ENCODE measurements at places on chromosomes 11 and 22.

DNA sequence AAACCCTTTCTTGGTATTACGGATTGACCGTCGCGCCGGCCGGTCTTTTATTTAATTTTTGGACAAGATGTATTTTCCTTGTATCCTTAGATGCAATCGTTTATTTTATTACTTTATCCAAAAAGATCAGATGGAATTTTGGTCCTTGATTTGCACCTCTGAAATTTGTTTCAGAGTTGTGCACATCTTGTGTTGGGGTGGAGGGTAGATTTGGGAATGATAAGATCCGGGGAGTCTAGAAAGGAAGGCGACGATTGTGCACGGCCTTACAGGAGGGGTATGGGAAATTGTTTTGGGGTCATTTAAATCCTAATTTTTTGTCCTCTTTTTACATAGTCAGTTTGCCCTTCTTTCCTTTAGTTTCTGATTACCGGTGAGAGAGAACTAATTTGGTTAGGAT is 1.4 kb downstream of the KDM2A start:
- DNase-seq = no peak

DNA sequence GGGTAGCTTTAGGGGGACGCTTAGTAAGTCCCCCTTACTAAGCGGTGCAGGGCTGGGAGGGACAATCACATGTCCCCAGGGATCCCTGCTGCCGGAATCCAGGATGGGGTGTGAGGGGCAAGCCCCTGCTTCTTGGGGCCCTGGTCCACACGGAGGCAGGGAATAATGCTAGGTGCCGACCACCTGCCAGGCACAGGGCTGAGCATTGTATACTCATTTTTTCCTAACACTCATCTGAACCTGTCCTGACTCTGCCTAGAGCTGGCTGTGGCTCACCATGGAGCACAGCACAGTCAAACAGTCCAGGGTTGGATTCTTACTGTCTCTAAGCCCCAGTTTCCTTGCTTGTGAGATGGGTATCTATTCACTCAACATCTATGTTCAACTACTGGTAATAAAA is 1.4 kb upstream of the LTBP3 start:
- no peak for DNase-seq

DNA sequence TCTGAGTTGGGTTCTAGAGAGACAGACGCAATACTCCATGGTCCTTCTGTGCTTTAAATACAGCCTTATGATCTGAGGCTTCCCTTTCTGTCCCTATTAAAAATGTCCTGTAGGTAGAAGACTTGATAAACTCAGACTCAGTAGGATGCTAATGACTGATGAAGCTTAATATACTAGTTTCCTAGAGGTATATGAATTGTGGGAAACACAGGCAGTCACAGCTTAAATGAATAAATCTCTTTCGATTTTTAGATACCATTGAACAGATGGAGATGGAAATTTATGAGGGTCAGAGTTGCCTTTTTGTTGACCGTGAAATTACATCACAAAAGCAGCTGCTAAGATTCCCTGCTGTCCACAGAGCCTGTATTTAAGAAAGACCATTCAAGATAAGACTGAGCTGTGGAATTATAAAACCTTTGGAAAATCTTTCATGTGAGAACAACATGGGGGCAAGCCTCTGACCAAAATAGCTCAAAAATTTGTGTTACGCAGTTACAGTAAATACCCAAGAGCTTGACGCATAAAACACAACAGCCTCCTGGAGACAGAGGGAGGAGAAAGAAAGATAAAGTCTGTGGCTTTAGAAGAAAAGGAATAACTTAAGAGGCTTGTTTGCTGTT is 172.3 kb downstream of the AASDHPPT start:
- DNase-seq = no peak

DNA sequence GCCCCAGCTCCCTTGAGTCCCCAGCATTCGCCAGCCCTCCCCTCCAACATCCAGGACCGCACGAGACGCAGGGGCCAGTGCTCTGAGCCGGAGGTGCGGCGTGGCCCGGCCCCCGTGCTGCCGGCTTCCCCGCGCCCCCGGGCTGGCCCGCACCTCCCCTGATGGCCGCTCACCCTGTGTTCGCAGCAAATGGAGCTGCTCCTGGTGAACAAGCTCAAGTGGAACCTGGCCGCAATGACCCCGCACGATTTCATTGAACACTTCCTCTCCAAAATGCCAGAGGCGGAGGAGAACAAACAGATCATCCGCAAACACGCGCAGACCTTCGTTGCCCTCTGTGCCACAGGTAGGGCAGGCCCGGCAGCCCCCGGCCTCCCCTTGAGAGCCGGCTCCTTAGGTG is 2.7 kb downstream of the CCND1 start:
- DNase-seq = no peak

DNA sequence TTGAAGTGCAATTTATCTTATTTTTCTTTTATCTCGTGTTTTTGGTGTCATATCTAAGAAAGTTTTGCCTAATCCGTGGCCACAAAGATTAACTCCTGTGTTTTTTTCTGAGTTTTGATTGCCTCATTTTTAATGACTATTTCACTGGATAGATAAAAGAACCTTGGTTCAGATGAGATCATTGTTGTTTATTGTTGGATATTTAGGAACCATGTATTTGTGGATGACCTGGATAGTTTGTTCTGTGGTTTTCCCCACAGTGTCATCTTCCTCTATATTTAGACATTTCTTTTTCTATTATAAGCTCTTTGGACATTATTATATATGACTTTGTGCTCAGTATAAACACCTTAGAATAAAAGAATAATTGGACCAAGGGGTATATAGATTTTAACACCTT is 37.2 kb downstream of the PPP6R3 start:
- DNase-seq = no peak

DNA sequence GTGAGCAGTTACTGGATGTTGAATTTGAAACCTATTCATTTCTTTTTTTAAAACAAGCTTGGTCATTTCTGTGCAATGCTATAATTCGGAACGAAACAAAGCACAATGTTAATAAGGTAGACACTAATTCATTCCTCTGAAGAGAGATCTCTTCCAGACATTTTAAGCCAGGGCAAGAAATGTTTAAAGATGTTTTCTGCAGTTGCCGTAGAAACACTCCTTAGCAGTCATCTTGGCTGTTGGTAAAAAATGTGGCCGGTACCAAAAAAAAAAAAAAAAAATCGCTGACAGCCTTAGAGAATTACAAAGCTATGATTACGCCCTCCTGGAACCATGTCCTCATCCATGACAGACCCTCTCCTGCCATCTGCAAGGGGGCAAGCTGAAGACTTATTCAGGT is 66.4 kb upstream of the TTC12 start:
- no peak for DNase-seq

DNA sequence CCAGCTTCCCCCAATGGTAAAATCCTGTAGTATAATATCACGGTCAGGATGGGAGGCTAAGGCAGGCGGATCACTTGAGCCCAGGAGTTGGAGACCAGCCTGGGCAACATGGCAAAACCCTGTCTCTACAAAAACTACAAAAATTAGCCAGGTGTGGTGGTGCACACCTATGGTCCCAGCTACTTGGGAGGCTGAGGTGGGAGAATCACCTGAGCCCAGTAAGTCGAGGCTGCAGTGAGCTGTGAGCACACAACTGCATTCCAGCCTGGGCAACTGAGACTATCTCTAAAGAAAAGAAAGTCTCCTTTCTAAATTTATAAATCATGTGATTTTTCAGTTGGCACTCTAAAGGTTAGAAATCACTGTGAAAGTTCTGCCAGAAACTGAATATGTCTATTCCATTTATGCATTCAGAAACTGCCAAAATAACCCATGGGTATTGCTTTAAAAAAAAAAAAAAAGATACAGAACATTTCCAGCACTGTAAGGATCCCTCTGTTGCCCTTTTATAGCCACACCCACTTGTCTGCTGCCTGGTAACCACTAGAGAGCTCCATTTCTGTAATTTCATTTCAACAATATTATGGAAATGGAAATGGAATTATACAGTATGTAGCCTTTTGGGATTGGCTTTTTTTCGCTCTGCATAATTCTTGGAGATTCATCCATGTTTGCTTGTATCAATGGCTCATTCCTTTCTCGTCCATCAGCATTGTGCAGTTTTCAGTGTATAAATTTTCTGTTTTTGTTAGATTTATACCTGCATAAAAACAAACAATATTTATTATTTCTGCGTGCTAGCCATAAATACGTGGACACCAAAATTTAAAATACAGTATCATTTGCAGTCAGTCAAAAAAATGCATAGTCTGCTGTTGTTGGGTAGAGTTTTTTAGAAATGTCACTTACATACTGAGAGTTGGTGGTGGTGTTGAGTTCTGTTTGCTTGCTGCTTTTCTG is 9.4 kb downstream of the CDC45 start:
- no peak for DNase-seq

GRCh38 chr11:12963051-12963450 is 46.1 kb upstream of the RASSF10 start:
- DNase-seq = no peak

DNA sequence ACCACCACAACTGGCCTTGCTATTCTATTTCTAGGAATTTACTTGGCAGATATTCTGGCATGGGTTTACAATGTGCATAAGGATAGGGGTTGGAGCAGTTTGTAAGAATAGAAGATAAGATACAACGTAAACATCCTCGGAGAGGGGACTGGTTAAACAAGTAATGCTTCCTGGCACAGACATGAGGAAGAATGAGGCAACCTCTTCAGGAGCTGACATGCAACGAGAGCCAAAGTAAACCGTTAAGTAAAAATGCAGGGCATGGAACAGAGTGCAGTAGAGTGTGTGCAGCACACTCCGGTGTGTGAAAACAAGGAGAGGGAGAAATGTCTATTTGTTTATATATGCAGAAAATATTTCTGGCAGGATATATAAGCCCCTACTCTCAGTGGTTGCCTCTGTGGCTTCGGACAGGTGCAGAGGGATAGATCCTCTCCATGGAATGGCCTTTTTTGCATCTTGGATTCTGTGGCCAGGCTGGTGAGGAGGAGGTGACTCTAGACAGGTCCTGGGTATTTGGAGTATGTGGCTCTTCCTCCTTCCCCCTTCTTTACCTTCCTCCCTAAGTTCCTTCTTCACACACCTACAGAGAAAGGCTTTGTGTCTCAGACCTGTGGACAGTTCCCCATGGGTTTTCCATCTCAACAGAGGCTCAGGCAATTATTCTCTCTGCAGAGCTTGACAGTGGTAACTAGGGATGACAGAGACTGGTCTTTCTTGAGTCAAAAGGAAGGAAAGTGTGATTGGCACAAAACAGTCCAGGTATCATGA is 2.5 kb downstream of the RAB36 start:
- DNase-seq = no peak

DNA sequence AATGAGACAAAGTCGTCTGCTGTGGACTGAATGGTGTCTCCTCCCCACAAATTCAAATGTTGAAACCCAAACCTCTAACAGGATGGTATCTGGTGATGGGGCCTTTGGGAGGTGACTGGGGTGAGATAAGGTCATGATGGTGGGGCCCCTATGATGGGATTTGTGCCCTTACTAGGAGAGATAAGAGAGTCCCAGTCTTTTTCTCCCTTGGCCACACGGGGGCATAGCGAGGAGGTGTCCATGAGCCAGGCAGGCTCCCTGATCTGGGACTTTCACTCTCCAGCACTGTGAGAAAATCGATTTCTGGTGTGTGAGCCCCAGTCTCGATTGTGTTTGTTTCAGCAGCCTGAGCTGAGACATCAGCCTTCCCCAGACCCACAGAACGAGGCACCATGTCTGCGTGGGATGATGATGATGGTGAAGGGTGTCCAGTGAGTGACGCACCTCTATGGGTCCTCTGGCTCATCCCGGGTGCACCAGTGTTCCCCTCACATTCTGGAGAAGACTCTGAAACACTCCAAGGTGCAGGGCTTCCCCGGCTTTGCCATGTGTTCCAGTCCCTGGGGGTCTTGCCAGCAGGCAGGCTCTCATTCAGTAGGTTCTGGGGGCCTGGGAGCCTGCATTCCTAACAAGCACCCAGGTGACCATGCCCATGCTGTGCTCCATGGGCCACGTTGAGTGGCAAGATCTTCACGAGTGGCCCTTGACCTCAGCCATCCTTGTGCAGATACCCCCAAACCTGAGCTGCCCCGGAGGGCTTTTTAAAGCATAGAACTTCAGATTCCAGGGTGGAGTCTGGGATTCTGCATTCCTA is 363.0 kb downstream of the CTTN start:
- DNase-seq = no peak

DNA sequence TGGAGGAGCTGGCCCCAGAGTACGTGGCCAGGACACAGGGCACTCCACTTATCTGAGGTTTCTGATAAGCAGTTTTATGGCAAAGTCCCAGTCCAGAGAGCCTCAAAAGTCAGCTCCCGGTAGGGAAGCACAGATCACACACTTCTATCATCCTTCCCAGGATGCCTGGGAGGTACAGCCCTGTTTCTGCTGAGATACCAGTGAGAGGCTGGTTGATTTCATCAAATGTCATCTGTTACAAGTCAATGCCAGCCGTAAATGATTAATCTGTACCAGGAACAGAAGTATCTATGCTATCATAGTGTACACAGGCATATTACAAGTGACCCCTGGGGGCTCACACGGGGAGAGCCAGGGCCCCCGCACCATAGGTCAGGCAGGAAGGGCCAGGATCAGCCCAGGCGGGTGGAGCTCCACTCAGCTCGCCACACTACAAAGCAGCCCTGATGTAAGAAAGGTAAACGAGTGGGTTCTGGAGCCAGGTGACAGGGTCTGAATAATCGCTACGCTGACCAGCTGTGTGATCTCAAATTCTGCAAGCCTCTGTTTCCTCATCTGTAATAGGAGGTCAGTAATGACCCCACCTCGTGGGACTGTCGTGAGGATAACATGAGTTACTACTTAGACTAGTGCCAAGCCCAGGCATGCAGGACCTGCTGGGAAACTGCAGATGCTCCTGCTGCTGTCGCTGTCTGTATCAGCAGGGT is 17.6 kb downstream of the PLA2G6 start:
- DNase-seq = no peak

- DNase-seq = no peak
These were observed 22.2 kb upstream of the TP53I11 start for GRCh38 chr11:44972746-44973435.

- no peak for DNase-seq
These were observed 75.4 kb downstream of the MYEOV start for GRCh38 chr11:69369210-69369825.

DNA sequence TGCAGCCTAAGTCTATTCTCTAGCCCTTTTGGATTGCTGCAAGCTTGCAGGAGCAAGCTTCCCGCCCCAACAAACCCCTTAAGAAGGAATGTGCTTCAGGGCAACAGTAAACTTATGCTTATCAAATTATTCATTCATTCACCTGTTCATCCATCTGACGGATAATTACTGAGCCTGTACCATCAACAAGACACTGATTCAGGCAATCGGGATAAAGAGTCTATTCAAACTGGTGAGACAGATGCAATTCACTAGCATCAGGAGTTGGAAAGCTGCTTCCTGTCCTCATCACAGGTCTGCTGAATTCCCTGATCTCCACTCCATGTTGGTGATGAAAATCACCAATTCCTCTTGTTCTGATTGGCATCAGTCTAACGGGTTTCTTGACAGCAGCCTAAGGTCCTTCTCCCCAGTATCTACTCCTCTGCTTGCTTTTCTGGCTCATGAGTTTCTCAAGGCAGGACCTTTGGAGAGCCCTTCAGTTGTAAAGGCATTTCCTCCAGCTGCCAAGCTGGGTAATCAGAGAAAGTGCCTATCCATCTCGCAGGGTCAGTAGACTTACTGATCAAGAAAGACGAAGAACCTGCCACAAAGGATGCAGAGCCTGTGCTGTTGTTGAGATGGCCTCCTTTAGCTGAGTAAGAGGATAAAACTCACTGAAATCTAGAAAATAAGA is 429.0 kb upstream of the SYN3 start:
- DNase-seq = no peak

- DNase-seq = no peak
These were observed 96.0 kb upstream of the BDNF start for GRCh38 chr11:27795955-27796861.

GRCh38 chr11:18000760-18001159 is 12.1 kb downstream of the SERGEF start:
- DNase-seq = no peak

- no peak for DNase-seq
These were observed 23.4 kb upstream of the BDNF start for GRCh38 chr11:27723687-27724086.

GRCh38 chr11:13376838-13377237 is 86.2 kb downstream of the BTBD10 start:
- no peak for DNase-seq

All from NCI-H2171 (cell line).